Ovary (tissue), 10 donors: ENCODE measurements at places on chromosomes 5 and 9. TPM values are rescaled to one million over a fixed set of nuclear protein-coding genes. Genes with fewer than 3 reads are reported as not detected.

Gene FOXD4L3
- not detected for total RNA-seq

GRCh38 chr5:63564789-63565188 is 397.5 kb downstream of the HTR1A start:
- no peaks in the 10 kb centered on the region for H3K4me1 ChIP-seq
- no peak overlapping the region for H3K4me3 ChIP-seq
- no peaks in the 10 kb centered on the region for H3K27me3 ChIP-seq
- no peak overlapping the region for H3K27ac ChIP-seq
- DNase-seq, result no peak
- no peaks in the 10 kb centered on the region for H3K36me3 ChIP-seq

- no peaks in the 10 kb centered on the region for H3K36me3 ChIP-seq
- peaks cover 8% of the 10 kb centered on the region for H3K4me1 ChIP-seq
- H3K27ac ChIP-seq, result no peak overlapping the region
These were observed 2.1 kb downstream of the SLC9A3 start for GRCh38 chr5:522116-522515.

Gene CDH6
- 2.5 TPM for total RNA-seq

GRCh38 chr5:52825826-52826225 is 38.1 kb downstream of the ITGA1 start:
- H3K27me3 ChIP-seq, result no peaks in the 10 kb centered on the region
- no peak overlapping the region for H3K27ac ChIP-seq
- no peaks in the 10 kb centered on the region for H3K36me3 ChIP-seq
- H3K4me3 ChIP-seq, result no peak overlapping the region
- no peak for DNase-seq

Gene SUSD3
- 42.4 TPM for total RNA-seq
